ENCODE measurements at places on chromosomes 12 and 14.

DNA sequence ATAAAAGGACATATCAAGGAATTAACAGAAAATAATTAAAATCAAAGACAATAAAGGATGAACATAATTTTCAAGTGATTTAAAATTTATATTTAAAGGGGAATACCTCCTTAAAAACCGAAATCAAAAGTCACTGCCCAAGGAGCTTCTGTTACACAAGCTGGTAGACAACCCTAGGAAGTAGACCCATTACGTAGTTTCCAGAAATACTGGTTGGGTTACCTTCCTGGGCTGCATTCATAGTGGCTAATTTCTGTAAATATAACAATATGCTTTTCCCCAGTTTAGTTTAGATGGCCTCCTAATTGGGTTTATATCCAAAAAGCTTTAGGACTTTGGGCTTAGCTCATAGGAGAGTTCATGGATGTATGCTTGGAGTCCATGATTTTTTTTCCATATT lies 2.1 kb upstream of the EDDM3A start:
- DNase-seq = no peak

DNA sequence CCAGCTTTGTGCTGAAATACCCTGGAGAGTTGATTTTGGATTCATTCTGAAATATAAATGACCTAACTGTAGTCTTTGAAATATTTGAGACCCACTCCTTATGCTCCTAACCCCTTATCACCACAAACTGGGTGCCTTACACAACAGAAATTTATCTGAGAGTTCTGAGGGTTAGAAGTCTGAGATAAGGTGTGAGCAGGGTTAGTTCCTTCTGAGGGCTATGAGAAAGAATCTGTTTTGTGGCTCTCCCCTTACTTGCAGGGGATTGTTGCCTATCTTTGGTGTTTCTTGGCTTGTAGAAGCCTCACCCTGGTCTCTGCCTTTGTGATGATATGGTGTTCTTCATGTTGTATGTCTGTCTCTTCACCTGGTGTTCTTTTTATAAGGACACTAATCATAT lies 91.7 kb downstream of the DERA start:
- DNase-seq = no peak

- no peak for DNase-seq
Observed at GRCh38 chr14:66649498-66649897, 141.6 kb downstream of the GPHN start.

DNA sequence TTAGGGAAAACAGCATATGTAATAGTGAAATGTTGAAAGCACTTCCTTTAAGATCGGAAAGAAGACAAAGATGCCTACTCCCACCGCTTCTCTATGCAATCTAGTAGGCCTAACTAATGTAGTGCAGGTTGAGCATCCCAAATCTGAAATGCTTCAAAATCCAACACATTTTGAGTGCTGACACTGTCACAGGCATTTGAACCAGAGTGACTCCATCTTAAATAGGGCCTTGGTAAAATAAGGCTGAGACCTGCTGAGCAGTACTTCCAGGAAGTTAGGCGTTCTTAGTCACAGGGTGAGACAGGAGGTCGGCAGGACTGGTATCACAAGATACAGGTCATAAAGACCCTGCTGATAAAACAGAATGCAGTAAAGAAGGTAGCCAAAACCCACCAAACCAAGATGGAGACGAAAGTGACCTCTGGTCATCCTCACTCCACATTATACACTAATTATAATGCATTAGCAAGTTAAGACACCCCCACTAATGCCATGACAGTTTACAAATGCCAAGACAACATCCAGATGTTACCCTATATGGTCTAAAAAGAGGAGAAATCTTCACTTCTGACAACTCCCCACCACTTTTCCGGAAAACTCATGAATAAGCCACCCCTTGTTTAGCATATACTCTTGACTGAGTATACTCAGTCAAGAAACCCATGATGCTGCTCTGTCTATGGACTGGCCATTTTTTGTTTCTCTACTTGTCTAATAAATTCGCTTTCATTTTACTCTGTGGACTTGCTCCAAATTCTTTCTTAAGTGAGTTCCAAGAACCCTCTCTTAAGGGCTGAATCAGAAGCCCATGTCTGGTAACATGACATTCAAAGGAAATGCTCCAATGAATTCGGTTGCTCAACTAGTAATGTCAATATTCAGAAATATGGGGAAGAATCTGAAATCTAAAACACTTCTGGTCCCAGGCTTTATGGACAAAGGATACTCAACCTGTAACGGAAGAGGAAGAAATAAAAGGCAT lies 47.1 kb upstream of the MTERF2 start:
- no peak for DNase-seq

- DNase-seq = no peak
Observed at GRCh38 chr14:31400031-31400638, 20.2 kb downstream of the HEATR5A start.

DNA sequence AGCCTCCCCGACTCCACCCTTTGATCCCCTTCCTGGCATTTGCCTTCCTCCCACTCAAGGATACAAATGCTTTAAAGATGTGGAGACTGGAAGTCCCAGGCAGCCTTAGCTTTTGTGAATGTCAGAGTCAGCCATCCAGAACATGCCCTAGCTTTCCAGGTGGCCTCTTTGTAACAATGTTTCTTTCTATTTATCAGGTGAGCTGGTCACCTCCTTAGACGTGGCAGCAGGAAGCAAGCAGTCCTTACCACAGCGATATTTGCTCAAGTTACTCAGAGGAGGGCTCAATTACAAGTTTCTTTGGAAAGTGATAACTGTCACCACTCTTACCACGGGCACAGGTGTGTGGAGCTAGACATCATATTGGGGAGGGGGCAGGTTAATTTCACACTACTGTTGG lies 4.9 kb downstream of the GALNT6 start:
- DNase-seq = no peak

- DNase-seq = no peak
Observed at GRCh38 chr14:57739516-57739915, 126.4 kb downstream of the SLC35F4 start.

Data from right atrium auricular region (tissue), 2 donors.